Right atrium auricular region (tissue), 2 donors: ENCODE measurements at places on chromosomes 13 and 19. TPM values are rescaled to one million over a fixed set of nuclear protein-coding genes. Genes with fewer than 3 reads are reported as not detected.

SMIM44 gene
- not detected for total RNA-seq

ZNF749 gene
- 3.5 TPM for total RNA-seq

FBXL3 gene
- 47.2 TPM for total RNA-seq

DNA sequence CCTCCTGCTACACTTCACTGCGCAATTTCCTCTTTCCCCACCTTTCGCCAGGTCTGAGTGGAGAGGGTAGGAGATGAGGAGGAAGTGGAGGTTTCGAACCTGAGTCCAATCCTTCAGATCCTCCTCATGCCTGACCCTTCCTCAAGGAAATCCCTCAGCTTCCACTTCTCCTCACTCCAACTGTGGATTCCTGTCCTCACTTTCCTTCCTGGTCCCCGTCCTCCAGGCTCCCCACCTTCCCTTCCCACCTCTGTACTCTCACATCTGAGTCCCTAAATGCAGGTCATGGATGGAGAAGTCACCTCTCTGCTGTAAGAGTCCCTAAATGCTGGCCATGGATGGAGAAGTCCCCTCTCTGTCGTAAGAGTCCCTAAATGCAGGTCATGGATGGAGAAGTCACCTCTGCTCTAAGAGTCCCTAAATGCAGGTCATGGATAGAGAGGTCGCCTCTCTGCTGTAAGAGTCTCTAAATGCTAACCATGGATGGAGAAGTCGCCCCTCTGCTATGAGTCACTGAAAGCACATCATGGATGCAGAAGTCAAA is 3.1 kb downstream of the TMEM86B start:
- no peak for DNase-seq

GRCh38 chr13:109584844-109585361 is 201.5 kb downstream of the IRS2 start:
- no peak for DNase-seq

DNA sequence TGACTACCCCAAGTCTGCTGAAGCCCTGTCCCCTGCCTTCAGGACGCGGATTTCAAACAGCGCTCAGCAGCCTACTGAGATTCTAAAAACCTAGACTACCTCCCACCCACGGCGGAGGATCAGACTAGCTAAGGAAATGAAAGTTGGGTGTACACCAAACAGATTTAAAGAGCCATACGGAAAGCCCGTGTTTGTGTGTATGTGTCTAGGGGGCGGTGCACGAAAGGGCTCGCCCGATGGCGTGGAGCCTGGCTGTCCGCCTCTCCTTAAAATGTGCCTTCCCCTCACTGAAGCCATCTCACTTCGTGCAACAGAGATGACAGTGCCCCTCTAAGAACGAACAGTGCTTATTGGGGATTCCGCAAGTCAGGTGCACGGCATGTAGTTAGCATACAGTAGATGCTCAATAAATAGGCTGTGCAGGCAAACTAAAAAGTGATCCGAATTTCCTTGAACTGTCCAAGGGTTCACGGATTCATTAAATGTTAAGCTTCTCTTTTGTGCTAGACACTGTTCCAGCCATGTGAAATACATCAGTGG is 639 bp downstream of the LENG1 start:
- DNase-seq = no peak

- no peak for DNase-seq
Observed at GRCh38 chr13:41470196-41470595, 12.8 kb downstream of the RGCC start.

GRCh38 chr13:40666933-40667621 is 636 bp upstream of the FOXO1 start:
- DNase-seq = no peak

DNA sequence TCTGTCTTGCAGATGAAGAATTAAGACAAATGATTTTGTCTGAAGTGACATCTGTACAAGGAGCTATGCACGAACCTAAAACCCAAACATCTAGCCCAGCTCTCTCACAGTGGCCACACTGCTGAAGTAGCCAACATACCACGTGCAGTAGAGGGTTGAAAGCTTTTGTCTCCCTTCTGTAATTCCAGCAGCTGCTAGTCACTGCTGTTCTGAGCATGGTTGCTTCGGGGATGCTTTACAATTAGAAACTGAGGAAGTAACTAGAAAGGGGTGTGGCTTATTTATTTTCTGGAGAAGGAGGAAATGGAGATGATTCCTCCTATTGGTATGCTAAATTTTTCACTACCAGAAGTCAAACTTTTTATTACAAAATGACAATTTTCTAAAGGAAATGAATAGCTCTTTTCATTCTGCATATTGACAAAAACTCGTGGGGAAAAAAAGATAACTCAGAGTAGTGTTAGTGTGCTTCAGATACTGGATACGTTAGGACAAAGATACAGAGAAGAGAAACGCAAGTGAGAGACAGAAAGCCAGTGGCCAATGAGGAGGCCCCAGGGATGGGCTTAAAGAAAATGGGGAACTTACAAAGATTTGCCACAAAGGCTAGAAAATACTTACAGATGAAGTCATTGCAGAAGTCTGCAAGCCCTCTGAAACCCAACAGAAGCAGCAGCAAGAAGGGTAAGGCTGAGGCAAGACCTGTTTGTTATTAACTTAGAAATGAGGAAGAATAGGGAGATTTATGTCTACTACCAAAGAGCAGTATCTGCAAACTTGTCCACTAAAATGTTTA is 192.7 kb upstream of the MIR17HG start:
- DNase-seq = no peak

DNA sequence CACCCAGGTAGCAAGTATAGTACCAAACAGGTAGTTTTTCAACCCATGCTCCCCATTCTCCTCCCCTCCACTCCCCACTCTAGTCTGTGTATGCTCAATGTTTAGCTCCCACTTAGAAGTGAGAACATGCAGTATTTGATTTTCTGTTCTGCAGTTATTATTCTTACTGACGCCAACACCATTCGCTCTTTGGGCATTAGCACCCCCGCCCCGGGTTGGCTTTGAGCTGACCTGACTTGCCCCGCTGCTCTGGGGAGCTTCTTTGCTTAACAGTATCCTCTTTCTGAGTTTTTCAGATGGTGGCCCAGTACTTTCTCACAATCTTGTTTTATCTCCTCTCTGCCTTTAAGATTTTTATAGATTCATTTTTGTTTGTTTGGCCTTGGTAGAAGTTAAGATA is 138.7 kb downstream of the CRYL1 start:
- no peak for DNase-seq

DNA sequence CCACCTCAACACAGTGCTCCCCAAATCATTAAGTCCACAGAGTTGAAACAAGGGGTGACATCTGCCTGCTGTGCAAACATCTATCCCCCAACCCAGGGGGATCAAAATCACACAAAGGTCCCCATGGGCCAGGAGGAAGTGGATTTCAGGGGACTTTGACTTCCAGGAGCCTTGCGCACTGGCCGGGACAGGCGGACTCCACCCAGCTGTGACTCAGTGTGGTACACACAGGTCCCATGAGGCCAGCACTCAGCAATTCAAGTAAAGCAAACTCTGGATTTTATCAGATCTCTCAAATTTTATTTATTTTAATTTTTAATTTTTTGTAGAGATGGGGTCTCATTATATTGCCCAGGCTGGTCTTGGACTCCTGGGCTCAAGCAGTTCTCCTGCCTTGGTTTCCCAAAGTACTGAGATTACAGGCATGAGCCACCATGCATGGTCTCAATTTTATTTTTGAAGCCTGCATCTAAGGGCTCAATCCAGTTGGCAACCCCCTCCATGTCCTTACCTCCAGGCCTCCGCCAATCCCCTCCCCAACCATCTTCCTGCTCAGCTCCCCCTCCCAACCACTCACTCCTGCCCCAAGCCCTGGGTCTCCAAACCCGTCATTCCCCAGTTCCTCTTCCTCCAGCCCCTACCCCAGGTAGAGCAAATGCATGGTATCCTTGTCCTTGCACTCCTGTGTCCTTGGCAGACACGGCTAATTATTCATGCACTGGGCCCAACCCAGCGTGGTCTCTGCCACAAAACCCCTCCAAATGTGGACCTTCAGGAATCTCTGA is 18.2 kb downstream of the ARHGAP33 start:
- DNase-seq = no peak

GRCh38 chr13:37747071-37747612 is 122.4 kb downstream of the TRPC4 start:
- no peak for DNase-seq

GRCh38 chr19:10074153-10074552 is 12.0 kb upstream of the SHFL start:
- DNase-seq = no peak
